ENCODE measurements at places on chromosomes 5 and 9.
A peak's percentile ranks its signal among the peaks of the same experiment; 100 is the strongest.

DNA sequence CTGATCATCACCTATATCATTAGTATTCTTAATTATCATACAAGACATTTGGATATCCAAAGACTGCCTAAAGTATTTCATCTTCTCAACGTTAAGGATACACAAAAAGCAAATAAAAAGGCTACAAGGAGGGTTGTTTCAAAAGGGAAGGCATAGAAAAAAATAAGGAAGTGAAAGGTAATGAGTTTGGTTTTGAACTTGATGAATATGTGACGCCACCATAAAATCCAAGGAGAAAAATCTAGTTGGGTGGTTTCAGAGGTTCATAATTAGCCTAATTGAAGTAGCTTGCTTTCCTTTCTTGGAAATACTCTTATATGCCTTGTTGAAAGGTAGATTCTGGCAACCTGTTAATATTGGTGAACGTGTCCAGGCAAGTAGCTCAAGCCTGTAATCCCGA is 96.1 kb upstream of the SGCD start:
- DNase-seq = no peak

GRCh38 chr5:169875091-169875728 is 105.1 kb downstream of the INSYN2B start:
- DNase-seq = peak; percentile 44

GRCh38 chr9:15295761-15296405 is 11.1 kb downstream of the TTC39B start:
- DNase-seq = no peak

DNA sequence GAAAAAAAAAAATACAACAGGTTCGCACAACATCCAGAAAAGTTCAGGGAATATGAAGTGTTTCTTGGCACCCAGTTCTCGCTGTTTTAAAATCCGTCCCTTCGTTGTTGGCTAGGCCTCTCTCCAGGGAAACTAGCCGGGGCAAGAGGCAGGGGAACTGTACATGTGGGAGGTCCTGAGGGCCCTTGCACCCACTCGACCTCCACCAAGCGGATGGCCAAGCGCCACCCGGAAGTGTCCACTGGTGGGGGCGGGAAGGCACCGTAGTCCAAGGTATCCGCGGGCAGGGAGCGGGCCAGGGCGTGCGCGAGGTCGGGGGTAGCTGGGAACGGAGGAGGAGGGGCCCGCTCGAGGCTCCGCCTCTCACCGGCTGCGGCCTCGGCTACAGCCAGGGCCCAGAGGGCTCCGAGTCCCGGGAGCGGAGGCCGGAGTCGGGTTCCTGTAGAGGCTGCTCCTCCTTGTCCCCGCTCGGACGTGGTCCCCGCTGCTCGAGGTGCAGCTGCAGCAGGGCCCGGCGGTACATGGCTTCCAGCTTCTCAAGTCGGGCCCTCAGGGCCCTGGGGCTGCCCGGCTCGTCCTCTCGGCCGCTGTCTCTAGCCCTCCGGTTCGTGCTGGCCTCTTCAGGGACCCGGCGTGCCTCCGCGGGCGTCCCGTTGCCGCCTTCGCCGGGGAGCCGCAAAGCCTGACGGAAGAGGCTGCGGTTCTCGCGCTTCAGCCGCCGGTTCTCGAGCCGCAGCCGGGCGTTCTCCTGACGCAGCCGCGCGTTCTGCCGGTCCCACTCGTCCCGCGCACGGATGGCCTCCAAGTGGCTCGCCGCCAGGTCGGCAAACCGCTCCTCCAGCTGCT is 720 bp downstream of the TUSC1 start:
- DNase-seq = no peak

- no peak for DNase-seq
Observed at GRCh38 chr9:96034553-96035122, 159.1 kb downstream of the ERCC6L2 start.

- peak; percentile 19 for DNase-seq
Observed at GRCh38 chr5:139863855-139864558, 68.4 kb downstream of the PSD2 start.

DNA sequence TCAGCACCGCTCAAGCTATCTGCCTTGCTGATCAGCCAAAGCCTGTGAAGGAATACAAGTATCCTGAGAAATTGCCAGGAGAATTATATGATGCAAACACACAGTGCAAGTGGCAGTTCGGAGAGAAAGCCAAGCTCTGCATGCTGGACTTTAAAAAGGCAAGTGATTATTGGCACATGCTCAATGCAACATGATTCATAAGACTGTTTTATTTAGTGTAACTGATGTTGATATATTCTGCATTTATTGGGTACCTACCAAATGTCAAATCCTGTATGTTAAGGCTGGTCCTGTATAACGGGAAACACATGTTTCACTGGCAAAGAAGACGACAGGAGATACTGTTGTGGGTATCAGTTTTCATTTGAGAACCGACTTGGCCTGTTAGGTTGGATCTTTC is 69.0 kb downstream of the ADAMTS16 start:
- DNase-seq = no peak

DNA sequence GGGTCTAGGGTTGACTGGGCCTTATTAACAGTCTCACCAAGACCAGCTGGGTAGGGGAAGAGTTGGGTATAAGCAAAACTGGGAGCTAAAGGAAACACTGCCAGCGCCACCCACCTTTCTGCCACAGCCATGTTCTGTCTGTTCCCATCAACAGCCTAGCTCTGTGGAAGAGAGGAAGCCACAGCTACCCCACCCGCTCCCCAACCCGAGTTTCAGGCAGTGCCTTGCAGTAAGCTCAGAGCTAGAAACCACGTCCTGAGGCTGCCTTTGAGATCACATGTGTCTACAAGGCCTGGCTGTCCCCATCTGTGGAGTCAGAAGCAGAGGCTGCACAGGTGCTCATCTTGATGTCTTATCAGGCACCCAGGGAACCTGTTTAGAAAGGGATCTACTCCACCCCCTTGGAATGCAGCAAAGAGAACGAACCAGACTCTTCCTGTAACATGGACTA is 15.3 kb downstream of the HNRNPH1 start:
- no peak for DNase-seq

GRCh38 chr5:123520677-123521247 is 8.8 kb downstream of the CSNK1G3 start:
- DNase-seq = no peak

DNA sequence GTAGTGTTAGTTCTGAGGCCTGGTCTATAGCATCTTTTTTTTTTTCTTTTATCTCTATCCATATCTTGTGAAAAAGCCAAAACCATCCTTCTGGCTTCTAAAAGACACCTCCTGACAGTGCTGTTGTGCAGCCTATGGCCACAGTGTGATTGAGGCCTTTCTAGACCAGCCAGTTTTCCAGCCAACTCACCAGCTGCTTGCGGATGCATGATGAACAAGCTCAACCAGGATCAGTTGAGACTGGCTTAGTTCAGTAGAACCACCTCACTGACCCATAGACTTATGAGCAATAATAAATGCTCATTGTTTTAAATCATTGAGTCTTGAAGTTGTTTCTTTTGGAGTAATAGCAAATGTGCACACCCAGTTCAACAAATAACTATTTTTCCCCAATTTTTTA is 296.9 kb downstream of the FAM170A start:
- DNase-seq = no peak

GRCh38 chr5:180330810-180331646 is 22.1 kb downstream of the GFPT2 start:
- peak; percentile 78 for DNase-seq

DNA sequence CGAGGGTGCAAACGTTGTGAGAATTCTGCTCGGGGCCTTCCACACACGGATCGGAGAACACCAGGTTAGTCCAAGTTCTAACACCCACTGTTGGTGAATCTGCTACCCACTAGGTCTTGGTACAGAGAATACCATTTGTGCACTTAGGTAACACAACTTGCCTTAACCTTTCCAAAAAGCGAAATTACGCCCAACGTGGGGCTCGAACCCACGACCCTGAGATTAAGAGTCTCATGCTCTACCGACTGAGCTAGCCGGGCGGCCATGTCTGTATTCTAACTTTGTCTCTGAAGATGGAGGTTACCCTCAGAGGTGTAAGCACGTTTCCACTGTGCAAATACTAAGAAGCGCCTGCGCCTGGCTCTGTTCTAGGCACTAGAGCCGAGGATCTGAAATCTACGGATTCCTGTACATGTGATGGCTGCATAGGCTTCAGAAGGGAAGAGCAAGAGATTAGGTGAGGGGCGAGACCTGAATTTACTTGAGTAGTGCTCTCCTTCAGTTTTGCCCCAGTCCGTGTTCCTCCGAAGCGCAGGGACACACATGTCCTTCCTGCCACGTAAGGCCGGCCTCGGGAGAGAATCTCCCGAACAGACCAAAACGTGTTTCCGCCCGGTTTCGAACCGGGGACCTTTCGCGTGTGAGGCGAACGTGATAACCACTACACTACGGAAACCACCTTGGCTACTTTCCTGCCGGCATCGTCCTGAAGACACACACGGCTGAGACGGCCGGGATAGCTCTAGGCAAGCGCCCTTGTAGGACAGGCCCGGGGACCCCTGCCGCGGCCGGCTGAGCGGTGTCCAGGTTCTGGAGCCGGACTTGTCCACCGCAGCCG is 1.1 kb upstream of the TRIM41 start:
- peak; percentile 93 for DNase-seq

Data from AG09319 (cell line).